ENCODE measurements at places on chromosomes 4 and X. TPM values are rescaled to one million over a fixed set of nuclear protein-coding genes. Genes with fewer than 3 reads are reported as not detected.
A peak's percentile ranks its signal among the peaks of the same experiment; 100 is the strongest.

DNA sequence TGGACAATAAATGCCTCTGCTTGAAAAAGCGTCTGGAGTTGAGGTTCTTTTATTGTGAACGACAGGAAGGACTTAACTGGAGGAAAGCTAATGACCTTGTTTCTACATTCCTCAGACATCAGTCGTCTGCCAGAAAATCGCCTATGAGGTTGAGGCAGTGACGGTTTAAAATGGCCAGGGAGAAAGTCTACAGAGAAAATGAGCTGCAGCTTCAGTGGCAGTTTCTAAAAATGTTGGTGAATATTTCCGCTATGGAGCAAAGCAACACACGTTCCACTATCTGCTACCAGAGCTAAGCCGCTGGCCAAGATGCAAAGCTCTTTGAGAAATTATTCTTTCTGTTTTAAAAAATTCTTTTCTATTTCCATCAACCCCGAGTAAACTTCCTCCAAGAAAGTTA is 116.9 kb upstream of the GALNT7 start:
- no peak for DNase-seq

DNA sequence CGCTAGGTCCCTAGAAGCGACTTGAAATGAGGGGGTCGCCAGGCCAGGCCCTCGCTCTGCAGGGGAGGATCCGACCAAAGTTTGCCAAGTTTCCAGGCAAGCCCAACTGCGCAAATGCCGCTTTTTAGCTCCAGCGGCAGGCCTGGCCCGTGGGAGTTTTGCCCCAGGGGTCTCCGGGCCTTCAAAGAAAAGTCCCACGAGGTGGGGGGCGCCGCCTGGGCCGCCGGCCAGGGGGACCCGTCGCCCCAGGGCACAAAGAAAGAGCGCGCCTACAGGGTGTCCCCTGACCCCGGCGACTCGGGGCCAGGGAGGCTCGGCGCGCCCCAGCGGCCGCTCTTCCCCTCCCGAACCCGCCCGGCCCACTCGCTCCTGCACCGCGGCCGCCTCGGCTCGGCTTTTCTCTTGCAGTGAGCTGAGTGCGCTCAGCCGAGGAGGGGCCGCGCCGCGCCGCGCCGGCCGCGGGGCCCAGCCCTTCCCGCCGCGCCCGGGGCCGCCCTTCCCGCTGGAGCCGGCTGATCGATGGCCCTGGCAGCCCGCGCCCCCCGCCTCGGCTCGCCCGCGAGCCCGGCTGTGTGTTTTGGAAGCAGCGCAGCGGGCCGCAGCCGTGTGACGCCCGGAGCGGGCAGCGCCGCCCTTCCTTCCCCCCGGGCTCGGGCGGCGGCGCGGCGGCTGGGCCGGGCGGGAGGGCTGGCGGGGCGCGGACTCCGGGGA is 754 bp upstream of the KLF3 start:
- DNase-seq: peak; percentile 52

- DNase-seq: no peak
These were observed 100.9 kb downstream of the SLC34A2 start for GRCh38 chr4:25756503-25756902.

DCLK2 gene
- total RNA-seq: under 0.01 TPM

GRCh38 chrX:11185861-11186260 is 74.7 kb downstream of the HCCS start:
- DNase-seq: no peak

CCNA2 gene
- 1.4 TPM for total RNA-seq

TRIM61 gene
- 1.1 TPM for total RNA-seq

DNA sequence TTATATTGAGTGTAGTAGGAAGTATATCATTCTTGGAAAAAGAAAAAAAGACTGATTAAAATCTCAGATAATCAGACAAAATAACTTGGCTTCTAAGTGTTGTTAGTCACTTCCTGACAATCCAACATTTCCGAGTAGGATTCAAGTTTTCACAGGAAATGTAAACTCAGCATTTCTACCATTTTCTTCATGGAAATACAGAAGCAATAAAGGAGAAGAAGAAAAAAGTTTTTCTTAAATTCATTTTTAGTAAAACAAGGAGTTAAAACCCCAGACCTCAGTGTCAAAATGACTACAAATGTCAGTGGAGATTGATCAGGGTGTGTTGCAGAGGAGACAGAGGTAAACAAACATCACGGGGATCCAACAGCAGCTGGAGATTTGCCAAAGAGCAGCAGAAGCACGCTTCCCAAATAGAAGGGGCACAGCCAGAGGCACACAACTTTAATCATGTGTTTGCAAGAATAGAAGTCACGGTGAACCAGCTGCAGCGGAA is 129.3 kb upstream of the FAM9B start:
- DNase-seq: peak; percentile 42

GRCh38 chr4:3241898-3242524 is 6.9 kb upstream of the MSANTD1 start:
- no peak for DNase-seq

SFRP2 gene
- total RNA-seq: not detected

TMEM128 gene
- 20.0 TPM for total RNA-seq

- peak; percentile 88 for DNase-seq
These were observed 88.6 kb upstream of the TRIM2 start for GRCh38 chr4:153115322-153116290.

REPS2 gene
- total RNA-seq: 0.38 TPM

Measured in bronchial epithelial cell (primary cell).